ENCODE measurements at places on chromosomes 1 and 21.

GRCh38 chr1:230104395-230105244 lies 37.6 kb downstream of the GALNT2 start:
- peak; percentile 77 for DNase-seq

DNA sequence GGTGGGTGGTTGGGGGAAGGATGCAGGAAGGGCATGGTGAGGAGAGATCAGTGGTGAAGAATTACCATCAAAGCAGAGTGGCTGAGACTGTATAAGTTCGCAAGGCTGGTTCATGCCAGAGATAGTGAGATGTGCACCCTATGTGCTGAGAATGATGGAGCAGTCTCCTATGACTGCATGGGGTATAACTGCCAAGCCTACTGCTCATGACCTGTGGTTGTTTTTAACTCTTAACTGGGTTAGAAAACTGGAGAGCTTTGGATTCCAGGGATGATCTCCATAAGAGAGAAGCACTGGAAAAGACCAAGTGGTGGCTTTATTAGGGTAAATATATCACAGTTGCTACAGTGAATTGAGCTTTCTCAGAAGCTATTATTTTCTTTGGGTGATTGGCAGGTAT lies 16.2 kb downstream of the WNT2B start:
- DNase-seq: no peak

DNA sequence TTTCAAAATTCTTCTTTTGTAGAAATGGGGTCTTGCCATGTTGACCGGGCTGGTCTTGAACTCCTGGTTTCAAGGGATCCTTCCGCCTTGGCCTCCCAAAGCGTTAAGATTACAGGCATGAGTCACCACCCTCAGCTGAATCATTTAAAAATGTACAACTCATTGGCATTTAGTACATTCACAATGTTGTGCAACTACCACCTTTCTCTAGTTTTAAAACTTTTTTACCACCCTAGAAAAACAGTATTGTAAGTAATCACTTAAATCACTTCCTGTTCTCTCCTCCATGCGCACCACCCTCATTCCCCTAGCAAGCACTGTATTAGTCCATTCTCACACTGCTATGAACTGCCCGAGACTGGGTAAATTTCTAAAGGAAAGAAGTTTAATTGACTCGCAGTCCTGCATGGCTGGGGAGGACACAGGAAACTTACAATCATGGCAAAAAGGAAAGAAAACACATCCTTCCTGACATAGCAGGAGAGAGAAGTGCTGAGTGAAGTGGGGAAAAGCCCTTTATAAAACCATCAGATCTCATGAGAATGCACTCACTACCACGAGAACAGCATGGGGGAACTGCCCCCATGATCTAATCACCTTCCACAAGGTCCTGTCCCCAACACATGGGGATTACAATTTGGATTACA lies 14.4 kb upstream of the THEM5 start:
- peak; percentile 81 for DNase-seq

DNA sequence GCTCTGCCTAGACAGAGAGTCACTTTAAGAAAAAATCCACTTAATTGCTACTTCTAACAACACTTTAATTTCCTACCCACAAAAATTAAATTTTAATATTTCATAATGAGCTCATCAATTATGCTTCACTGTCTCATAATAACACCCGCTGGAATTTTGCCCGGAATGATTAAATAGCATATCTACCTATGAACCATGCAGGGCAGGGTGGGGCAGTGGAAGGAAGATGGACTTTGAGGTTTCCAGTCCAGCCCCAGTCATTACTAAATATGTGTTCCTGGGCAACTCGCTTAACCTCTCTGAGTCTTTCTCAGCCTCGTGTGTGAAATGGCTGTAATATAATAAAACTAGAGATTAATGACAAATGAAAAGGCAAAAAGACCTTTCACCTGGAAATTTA lies 32.8 kb upstream of the SLC45A1 start:
- DNase-seq: no peak

GRCh38 chr1:172917972-172918371 lies 132.8 kb downstream of the TNFSF18 start:
- DNase-seq: no peak

- DNase-seq: no peak
Measured at GRCh38 chr1:57082711-57083439, 117.1 kb upstream of the C8B start.
